ENCODE measurements at places on chromosomes 12 and 14. TPM values are rescaled to one million over a fixed set of nuclear protein-coding genes. Genes with fewer than 3 reads are reported as not detected.

GRCh38 chr12:106917503-106917902 is 38.2 kb upstream of the TMEM263 start:
- no peak for DNase-seq

DNA sequence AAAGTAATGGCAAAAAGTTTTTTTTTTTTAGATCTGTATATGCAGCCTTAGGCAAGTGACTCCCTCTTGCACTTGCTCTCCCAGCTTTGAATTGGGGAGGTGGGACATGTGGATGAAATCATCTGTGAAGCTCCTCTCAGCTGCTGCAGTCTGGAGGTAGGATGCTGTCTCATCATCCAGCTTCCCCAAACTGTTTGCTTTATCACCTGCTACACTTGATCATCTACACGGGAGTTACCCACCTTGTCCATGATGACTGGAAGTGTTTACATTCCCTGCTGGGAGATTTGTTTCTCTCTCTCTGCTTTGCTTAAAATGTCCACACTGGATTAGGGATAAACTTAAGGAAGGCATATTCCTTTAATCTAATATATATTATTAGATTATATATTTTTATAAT is 8.5 kb upstream of the FGF23 start:
- DNase-seq, result no peak

GRCh38 chr14:53979747-53980642 is 23.4 kb upstream of the BMP4 start:
- no peak for DNase-seq

GRCh38 chr12:41213648-41214047 is 25.5 kb downstream of the PDZRN4 start:
- DNase-seq, result no peak

DNA sequence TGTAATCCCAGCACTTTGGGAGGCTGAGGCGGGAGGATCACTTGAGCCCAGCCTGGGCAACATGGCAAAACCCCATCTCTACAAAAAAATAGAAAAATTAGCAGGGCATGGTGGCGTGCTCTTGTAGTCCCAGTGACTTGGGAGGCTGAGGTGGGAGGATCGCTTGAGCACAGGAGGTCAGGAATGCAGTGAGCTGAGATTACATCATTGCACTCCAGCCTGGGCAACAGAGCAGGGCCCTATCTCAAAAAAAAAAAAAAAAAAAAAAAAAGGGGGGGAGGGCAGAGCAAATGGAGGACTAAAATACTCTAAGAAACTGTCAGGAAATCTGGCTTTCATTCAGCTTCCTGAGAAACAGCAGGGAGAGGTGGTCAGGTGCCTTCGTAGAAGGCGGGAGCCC is 31.7 kb upstream of the TSPAN9 start:
- no peak for DNase-seq

DNA sequence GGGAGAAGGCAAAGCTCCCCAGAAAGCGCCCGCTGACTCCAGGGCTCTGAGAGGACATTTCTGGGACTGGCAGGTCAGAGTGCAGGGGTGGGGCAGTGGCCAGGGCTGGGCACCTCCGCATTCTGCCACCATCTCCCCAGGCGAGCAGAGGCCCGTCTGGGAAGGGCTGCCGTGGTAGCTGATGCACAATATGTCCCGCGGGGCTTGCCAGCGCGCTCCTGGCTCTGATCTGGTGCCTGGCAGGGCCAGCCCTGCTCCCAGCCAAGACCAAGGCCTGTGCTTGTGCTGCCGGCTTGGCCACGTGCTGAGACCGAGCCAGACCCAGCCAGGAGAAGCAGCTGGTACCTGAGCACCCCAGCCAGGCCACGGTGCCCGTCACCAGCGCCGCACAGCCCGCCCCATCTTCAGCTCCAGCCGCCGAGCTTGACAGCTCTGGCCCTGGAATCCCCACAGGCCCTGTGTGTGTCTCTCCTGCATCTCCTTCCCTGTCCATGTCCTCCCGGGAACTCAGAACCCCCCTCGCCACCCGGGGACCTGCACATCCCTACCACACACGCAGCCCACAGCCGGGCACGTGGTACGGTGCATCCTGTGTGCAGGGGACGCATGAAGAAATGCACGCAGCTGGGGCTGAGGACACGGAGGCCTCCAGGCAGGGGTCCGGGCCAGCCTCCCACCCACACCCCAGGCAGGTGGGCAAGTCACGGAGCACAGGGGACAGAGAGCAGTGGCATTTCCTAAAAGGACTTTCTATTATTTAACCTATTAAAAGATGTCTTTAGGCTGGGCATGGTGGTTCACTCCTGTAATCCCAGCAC is 68.6 kb upstream of the C14orf180 start:
- DNase-seq, result no peak

GRCh38 chr12:104478396-104479122 is 21.8 kb downstream of the CHST11 start:
- DNase-seq, result no peak

- no peak for DNase-seq
These were observed 84.0 kb downstream of the TMCC3 start for GRCh38 chr12:94566345-94566744.

DNA sequence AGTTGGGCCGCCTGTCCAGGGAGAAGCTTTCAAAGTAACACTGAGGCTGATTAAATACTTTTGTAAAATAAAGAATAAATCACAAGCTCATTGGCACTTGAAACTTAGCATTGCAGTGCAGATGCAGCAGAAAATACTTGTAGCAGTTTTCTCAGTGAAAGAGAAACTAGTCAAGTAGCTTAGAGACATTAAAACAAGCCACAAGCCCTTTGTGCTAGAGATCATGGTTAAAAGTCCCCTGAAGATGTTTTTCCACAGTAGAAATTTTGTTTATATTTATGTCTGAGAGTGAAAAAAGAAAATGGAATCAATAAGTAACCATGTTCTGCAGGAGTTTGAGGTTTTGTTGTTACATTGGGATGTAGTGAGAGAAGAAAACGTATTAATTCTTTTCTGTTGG is 5.9 kb downstream of the PSEN1 start:
- DNase-seq, result no peak

DNA sequence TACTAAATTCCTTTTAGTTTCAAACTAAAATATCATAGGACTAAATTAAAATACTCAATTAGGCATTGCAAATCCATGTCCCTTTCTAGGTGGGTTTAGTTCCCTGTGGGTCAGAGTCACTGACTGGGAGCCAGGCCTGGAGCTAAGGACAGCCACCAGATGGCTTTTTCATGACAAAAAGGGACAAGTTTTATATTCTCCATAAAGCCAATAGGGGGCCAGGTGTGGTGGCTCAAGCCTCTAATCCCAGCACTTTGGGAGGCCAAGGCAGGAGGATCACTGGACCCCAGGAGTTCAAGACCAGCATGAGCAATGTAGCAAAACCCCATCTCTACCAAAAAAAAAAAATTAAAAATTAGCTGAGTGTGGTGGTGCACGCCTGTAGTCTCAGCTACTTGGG is 35.4 kb upstream of the EIF5 start:
- no peak for DNase-seq

MIP gene
- total RNA-seq, result not detected

CEBPE gene
- 0.82 TPM for total RNA-seq

IL26 gene
- total RNA-seq, result not detected
